ENCODE measurements at places on chromosomes 7 and 10. TPM values are rescaled to one million over a fixed set of nuclear protein-coding genes. Genes with fewer than 3 reads are reported as not detected.

- H3K27ac ChIP-seq = no peak overlapping the region
- no peak for DNase-seq
- H3K4me3 ChIP-seq = no peak overlapping the region
- H3K4me1 ChIP-seq = no peaks in the 10 kb centered on the region
- H3K27me3 ChIP-seq = no peaks in the 10 kb centered on the region
Observed at GRCh38 chr7:52794621-52795020, 240.8 kb upstream of the POM121L12 start.

GRCh38 chr7:80752954-80753690 lies 114.7 kb downstream of the CD36 start:
- H3K36me3 ChIP-seq = no peaks in the 10 kb centered on the region
- DNase-seq = no peak
- no peaks in the 10 kb centered on the region for H3K4me1 ChIP-seq

DNA sequence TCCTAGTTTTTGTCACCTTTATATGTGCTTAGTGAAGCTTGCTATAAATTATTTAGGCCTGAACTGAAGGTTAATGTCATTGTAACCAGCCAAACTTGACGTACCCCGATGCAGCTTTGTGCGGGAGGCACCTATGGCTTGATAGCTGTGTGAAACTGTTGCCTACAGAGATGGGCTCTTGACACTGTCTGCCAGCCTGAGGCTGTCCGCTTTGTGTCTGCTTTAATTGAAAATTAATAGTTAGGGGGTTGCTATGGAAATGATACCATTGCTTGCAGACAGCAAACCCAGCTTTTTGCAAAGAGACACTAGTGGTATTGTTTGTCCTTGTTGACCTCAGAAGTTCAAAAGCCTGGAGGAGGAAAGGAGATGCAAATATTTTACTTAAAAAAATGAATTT lies 2.1 kb upstream of the FOXP2 start:
- H3K4me3 ChIP-seq = no peak overlapping the region
- no peak for DNase-seq
- no peaks in the 10 kb centered on the region for H3K36me3 ChIP-seq
- H3K27me3 ChIP-seq = no peaks in the 10 kb centered on the region
- H3K27ac ChIP-seq = no peak overlapping the region

DNA sequence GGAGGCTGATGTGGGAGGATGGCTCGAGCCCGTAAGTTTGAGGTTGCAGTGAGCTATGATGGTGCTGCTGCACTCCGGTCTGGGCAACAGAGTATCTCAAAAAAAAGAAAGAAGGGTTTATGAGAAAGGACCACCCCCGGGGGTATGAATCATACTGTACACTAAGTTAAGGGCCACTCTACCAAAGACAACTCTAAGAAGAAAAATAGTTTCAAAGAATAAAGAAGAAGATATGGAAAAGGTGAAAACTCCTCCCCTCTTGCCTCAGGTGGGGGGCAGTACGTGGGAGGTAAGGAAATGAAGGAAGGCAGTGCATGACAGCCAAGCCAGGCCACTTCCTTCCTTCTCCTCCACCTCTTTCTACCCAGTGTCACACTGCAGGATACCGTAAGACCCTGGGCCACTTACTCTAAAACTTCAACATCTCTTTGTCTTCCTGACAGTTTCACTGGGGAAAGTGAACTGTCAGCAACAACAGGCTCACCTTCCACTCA lies 61.3 kb downstream of the PIP4K2A start:
- H3K4me1 ChIP-seq = peaks cover 84% of the 10 kb centered on the region
- no peak overlapping the region for H3K4me3 ChIP-seq
- no peaks in the 10 kb centered on the region for H3K36me3 ChIP-seq
- no peak overlapping the region for H3K27ac ChIP-seq

GRCh38 chr7:28921822-28922221 lies 36.3 kb downstream of the TRIL start:
- H3K4me3 ChIP-seq = no peak overlapping the region
- H3K27me3 ChIP-seq = no peaks in the 10 kb centered on the region
- no peak for DNase-seq

GRCh38 chr10:29132551-29133111 lies 156.2 kb upstream of the LYZL1 start:
- no peaks in the 10 kb centered on the region for H3K27me3 ChIP-seq

DNA sequence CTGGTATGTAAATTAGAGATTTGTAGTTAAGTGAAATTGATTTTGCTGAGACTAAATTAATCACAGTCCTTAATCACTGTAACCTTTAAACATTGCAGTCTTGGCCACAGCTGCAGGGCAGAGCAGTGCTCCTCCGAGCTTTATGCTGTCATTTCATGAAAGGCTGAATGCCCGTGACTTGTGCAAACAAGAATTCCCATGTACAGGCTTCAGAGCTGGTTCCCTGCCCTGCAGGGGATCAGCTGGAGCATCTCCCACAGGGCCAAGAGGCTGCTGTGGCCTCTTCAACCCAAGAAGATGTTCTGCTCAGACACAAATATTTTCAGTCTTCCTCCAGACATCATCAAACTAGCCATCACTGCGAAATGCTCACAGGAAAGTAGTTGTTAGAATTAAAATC lies 419.1 kb downstream of the AUTS2 start:
- no peak for DNase-seq
- H3K36me3 ChIP-seq = no peaks in the 10 kb centered on the region
- no peak overlapping the region for H3K4me3 ChIP-seq

DNA sequence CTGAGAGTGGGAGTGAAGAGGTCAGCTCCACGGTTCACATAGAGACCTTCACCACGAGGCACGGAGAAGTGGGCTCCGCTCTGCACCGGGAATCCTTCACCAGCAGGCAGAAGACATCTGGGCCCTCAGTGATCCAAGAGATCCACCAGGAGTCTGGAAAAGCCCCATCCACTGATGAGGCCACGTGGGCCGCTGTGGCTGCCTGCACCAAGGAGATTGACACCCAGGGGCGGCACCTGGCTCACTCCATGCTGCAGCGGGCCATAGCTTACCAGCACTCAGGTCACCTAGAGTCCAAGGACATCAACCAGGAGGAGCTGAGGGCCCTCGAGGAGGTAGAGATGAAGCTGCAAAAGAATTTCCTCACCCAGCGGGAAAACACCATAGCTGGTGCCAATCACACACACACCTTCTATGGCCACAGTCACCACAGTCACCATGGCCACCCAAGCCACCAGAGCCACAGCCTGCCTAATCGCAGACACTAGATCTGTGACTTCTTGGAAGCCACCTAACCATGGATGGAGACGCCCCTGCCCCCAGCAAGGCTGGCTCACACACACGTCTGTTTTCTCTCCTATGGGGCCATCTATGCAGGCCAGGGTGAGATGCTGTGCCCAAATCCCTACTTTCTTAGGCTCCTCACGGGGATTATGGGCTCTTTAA lies 694 bp downstream of the C10orf62 start:
- no peak for DNase-seq
- no peak overlapping the region for H3K27ac ChIP-seq
- no peaks in the 10 kb centered on the region for H3K36me3 ChIP-seq
- no peaks in the 10 kb centered on the region for H3K27me3 ChIP-seq
- peaks cover under 1% of the 10 kb centered on the region for H3K4me1 ChIP-seq

GRCh38 chr7:901388-902154 lies 25.2 kb downstream of the GET4 start:
- H3K4me3 ChIP-seq = no peak overlapping the region
- no peaks in the 10 kb centered on the region for H3K27me3 ChIP-seq
- H3K36me3 ChIP-seq = peaks cover 40% of the 10 kb centered on the region

DNA sequence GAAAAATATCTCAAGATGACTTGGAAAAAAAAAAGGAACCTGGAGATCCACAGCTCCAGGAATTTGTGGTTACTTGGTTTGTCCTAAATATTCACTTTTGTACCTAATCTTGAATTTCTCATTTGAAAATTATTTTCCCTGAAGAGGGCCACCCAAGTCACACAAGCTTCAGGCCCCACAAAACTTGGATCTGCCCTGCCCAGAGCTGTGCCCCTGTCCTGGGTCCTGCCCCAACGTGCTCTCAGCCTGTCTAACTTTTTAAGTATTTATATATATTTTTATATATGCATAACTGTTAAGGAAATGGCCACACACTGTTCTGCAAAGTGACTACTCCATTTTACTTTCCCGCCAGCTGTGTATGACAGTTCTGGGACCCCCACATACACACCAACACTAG lies 123.5 kb downstream of the ARHGAP22 start:
- no peaks in the 10 kb centered on the region for H3K4me1 ChIP-seq
- H3K4me3 ChIP-seq = no peak overlapping the region
- H3K27me3 ChIP-seq = peaks cover 6% of the 10 kb centered on the region
- DNase-seq = no peak

GRCh38 chr10:12195281-12195602 lies 449 bp downstream of the NUDT5 start:
- peaks cover 14% of the 10 kb centered on the region for H3K36me3 ChIP-seq
- H3K27me3 ChIP-seq = no peaks in the 10 kb centered on the region
- no peak for DNase-seq
- H3K4me1 ChIP-seq = peaks cover 47% of the 10 kb centered on the region

- no peaks in the 10 kb centered on the region for H3K36me3 ChIP-seq
- H3K27me3 ChIP-seq = no peaks in the 10 kb centered on the region
- no peaks in the 10 kb centered on the region for H3K4me1 ChIP-seq
- no peak overlapping the region for H3K27ac ChIP-seq
Observed at GRCh38 chr7:28328146-28328545, 84.2 kb upstream of the CREB5 start.

- no peak for DNase-seq
- H3K27me3 ChIP-seq = no peaks in the 10 kb centered on the region
- no peak overlapping the region for H3K27ac ChIP-seq
- no peak overlapping the region for H3K4me3 ChIP-seq
- peaks cover 5% of the 10 kb centered on the region for H3K4me1 ChIP-seq
Observed at GRCh38 chr7:128811631-128812430, 18.4 kb upstream of the FLNC start.

DNA sequence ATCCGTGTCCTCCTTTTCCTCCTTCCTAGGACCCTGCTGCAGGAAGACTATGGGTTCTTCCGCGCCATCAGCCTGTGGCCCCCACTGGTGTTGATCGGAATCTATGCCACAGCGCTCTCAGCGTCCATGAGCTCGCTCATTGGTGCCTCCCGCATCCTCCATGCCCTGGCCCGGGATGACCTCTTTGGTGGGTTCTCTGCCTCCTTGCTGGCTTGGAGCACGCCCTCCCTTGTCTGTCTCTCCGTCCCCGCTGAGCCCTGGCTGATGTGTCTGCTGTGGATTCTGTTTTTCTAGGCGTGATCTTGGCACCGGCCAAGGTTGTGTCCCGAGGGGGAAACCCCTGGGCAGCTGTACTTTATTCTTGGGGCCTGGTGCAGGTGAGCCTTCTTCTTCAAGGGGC lies 7.3 kb upstream of the TRIP6 start:
- H3K4me1 ChIP-seq = peaks cover 5% of the 10 kb centered on the region
- H3K36me3 ChIP-seq = peaks cover 64% of the 10 kb centered on the region
- no peak overlapping the region for H3K4me3 ChIP-seq
- no peak for DNase-seq
- H3K27ac ChIP-seq = no peak overlapping the region

GRCh38 chr10:1544929-1545328 lies 192.4 kb downstream of the ADARB2 start:
- no peaks in the 10 kb centered on the region for H3K36me3 ChIP-seq
- no peak for DNase-seq
- no peak overlapping the region for H3K4me3 ChIP-seq
- no peak overlapping the region for H3K27ac ChIP-seq

DNA sequence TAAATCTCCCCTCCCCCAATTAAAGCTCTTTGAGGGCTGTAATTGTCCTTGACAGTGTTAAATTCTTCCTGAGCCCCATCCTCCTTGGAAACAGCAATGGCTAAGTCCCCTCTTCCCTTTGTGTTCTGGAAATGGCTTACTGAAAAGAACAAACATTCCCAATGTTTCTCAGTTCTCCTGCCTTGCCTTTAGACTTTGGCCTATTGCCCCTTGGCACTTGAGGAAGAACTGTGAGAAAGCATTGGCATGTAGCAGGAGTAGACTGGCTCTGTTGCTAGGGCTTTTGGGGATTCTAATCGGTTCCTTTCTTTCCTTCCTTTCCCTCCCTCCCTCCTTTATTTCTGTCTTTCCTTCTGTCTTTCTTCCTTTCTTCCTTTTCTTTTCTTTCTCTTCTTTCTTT lies 463.3 kb upstream of the PODXL start:
- H3K27me3 ChIP-seq = no peaks in the 10 kb centered on the region
- H3K4me3 ChIP-seq = no peak overlapping the region
- no peak for DNase-seq
- H3K27ac ChIP-seq = no peak overlapping the region
- H3K36me3 ChIP-seq = no peaks in the 10 kb centered on the region
- H3K4me1 ChIP-seq = no peaks in the 10 kb centered on the region

- no peaks in the 10 kb centered on the region for H3K36me3 ChIP-seq
- H3K27ac ChIP-seq = no peak overlapping the region
- no peaks in the 10 kb centered on the region for H3K27me3 ChIP-seq
- no peak for DNase-seq
Observed at GRCh38 chr10:43899224-43899959, 250.7 kb upstream of the ZNF32 start.

DNA sequence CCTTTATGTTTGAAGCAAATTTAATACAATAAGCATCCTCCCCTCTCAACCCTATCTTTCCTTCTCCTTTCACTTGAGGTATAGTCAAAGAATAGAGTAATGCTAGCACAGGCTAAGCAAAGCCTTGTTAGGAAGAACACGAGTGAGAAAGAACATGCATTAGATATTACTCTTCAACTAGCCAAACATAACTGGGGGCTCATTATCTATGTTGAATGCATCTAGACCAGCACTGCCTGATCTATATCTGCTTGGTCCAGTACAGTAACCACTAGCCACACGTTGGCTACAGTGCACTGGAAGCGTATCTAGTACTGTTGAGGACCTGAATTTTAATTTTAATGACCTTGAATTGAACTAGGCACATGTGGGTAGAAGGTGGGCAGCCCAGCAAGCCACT lies 21.0 kb downstream of the SFMBT2 start:
- no peak overlapping the region for H3K4me3 ChIP-seq
- DNase-seq = no peak
- no peaks in the 10 kb centered on the region for H3K27me3 ChIP-seq
- no peaks in the 10 kb centered on the region for H3K36me3 ChIP-seq

DNA sequence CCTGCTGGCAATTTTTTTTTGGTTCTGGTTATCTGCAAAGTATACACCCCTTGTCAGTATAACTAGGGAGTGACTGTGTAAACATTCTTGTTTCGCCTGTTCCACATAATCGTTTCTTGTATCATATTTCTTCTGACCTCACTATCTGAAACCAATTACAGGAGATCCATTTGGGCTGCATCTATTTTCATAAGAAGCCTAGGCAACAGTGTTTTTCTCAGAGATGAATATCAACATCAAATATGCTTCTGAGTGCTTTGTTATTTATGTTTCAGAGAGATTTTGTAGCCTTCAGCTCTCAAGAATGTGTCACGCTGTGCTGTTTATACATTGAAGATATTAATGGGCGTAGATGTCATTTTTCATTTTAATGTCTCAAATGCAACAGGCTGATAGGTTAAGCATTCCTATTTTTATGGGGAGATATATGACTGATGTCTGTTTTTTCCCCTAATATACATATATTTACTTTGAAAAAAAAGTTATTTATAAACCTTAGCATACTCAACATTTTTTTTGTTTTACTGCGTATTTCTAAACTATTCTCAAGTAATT lies 115.5 kb downstream of the FOXP2 start:
- H3K36me3 ChIP-seq = no peaks in the 10 kb centered on the region
- no peaks in the 10 kb centered on the region for H3K4me1 ChIP-seq
- no peak overlapping the region for H3K27ac ChIP-seq
- H3K4me3 ChIP-seq = no peak overlapping the region
- no peak for DNase-seq

- no peak within 1 kb of the TSS for H3K4me3 ChIP-seq
- DNase-seq = no peak
- no peak within 1 kb of the TSS for H3K27ac ChIP-seq
- no peaks in the 10 kb centered on the region for H3K27me3 ChIP-seq
- no peaks in the 10 kb centered on the region for H3K36me3 ChIP-seq
- no peaks in the 10 kb centered on the region for H3K4me1 ChIP-seq
Observed at GRCh38 chr10:5184987-5185775, at the start of gene AKR1C8. Gene AKR1C8 (minus strand): TSS chr10:5185150. CDS start chr10:5185104, 46 bp downstream.

Gene C10orf90
- not detected for total RNA-seq

Gene SFTPA1
- 10,352 TPM for total RNA-seq

Gene NEUROG3
- total RNA-seq = not detected

Gene COL17A1
- total RNA-seq = 0.32 TPM

Measured in lower lobe of right lung (tissue), 2 donors.